T-helper 2 cell treated with Interferon-gamma antibody and Interleukin-4, amounts not matched to agents 5 μg/mL and 100 μg/mL, for 36 hours (primary cell): ENCODE measurements at places on chromosomes 5 and 9.

DNA sequence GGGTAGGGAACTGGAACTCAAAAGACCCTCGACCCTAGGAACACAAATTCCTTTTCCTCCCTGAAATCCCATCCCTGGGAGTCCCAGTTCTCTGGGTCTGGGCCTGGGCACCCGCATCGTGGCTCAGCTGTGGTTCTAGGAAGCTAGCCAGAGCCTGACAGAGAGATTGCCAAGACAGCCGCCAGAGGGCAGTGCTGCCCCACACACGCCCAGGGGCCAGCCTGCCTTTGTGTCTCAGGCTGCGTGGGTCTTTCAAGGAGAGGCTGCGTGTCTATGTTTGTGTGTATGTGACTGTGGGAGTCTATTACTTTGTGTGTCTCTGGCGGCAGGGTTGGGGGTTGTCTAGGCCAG lies 32.0 kb upstream of the TTLL11 start:
- peak; percentile 65 for DNase-seq

DNA sequence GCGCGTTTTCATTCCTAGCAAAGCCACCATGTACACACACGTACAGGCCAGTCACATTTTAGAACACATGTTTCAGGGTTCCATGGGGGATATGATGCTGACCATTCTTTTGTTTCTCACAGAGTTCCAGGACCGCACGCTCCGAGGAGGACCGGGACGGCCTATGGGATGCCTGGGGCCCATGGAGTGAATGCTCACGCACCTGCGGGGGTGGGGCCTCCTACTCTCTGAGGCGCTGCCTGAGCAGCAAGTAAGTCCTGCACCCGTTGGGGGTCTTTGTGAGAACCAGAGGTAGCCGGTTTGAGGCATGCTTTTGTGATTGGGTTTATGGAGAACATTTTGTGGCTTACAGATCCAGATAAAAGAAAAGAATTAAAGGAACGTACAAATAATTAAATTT lies 30.8 kb downstream of the ADAMTSL1 start:
- no peak for DNase-seq

GRCh38 chr5:179764056-179764455 lies 29.7 kb upstream of the LTC4S start:
- DNase-seq = no peak

DNA sequence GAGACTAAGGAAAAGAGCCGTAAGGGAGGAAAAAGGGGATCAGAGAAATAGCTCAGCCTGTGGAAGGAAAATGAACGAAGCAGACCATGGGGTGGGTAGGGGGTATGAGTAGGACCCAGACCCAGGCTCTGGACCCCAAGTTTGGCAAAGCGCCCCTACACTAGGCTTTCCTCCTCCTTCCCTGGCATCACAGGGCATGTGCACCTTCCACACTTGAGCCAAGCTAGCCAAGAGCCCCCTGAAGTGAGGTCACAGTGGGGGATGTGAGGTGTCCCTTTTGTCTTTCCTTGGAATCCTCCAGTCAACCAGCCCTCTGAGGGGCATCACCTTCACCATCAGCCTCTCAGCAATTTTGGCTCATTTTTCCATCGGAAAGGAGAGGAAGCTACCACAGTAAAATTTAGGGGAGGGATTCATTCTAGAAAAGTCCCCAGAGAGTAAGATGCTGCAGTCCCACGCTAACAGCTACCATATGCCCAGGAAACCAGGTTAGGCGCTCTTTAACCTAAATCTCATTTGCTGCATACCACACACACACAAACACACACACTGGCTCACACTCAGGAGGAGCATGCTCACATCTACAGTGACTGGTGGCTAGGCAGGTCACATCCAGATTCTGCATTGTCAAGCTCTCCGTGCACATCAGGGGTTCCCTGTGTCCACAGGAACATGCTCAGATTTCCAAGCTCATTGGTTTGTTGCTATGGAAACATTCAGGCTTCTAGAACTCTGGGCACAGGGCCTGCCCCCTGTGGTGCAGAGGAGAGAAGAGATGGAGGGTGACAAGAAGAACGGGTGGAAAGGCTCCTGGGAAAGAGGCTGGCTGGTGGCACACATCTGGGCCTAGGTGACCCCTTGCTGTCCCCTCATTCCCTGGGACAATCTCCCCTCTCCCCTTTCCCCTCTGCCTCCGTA lies 9.9 kb downstream of the REEP2 start:
- no peak for DNase-seq

GRCh38 chr9:73116031-73116430 lies 35.6 kb upstream of the ANXA1 start:
- DNase-seq = no peak

- no peak for DNase-seq
Observed at GRCh38 chr5:575636-576035, 36.5 kb upstream of the CEP72 start.

GRCh38 chr9:127451858-127452656 lies 747 bp downstream of the LRSAM1 start:
- DNase-seq = peak; percentile 62

DNA sequence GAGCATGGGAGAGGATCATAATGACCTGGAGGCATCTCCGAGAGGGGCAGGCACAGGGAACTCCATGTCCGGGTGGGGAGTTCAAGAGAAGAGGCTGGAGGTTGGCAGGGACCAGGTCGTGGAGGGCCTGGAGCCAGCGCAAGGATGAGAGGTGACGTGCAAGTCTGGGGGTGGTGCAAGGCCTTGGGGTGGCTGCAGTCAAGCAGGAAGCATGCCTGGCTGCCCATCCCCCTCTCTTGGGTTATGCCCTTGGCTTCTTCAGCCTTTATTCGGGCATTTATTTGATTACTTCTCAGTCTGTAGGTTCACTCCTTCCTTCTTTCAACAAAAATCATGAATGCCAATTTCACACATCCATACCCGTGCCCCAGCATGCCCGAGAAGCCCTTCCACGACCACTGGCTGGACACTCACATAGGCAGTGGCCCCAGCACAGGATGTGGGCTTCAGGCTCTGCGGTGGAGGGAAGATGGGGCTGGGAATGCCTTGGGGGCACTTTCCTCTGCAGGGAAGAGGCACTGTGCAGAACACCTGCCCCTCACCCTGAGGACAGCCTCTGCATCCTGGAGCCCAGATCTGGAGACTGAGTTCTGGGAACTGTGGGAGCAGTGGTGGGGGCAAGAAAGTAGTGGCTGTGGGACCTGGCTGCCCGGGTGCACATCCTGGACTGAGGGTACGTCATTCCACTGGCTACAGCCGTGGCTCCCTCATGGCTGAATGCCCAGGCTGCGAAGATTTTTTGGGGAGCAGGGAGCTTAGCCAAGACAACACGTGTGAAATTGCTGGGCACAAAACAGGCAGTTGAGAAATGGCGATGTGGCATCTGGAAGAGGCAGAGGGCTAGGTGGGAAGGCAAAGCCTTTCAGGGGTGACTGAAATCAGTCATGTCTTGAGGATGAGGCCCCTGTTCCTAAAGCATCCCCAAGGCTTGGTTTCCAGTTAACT lies 38.6 kb downstream of the CRB2 start:
- no peak for DNase-seq

- DNase-seq = no peak
Observed at GRCh38 chr9:4784403-4784802, 8.3 kb upstream of the RCL1 start.

DNA sequence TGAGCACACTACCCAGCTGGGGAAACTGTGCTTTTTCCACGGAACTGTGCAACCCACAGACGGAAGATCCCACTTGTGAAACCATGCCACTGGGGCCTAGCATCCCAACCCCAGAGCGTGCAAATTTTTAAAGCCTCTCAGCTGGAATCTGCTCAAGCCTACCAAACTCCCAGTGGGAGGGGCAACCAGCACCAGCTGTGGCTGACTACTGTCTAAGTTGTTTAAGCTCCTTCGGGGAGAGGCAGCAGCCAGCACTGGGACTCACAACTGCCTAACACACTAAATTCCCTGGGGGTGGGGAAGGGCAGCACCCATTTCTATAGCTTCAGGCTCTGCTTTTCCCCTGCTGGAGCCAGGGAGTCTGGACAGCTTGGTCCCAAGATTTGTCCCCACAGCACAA lies 287.6 kb upstream of the MSX2 start:
- DNase-seq = no peak

DNA sequence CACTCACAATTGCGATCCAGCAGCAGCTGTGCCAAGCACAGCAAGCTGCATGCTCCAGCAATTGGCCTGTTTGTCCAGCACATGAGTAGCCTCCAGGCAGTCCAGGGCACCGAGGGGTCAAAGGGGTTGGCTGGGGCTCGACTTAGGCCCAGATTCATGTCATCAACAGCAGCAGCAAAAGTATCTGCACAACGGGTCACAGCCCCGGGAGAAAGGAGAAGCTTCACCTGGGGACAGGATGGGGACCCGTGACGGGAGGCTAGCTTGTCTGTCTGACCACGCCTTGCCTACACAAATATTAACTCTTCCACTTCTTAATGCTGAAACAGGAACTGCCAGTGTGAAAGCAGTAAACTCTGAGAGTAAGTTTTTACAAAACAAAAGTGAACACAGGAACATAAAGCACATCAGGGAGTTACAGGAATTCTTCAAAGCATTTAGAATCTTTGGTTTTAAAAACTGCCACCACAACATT lies 191.2 kb downstream of the PIK3R1 start:
- no peak for DNase-seq

DNA sequence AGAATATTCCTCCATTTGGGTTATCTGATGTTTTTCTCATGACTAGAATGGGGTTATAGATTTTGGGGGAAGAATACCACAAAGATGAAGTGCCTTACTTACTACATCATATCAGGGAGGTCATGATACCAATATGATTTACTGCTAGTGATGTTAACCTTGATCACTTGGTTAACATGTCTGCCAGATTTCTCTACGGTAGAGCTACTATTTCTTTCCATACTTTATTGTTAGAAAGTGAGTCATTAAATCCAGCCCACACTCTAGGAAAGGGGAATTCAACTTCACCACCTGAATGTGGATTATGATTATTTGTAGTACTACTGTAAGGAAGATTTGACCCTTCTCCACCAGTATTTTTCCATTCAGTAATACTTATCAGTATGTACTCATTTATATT lies 64.7 kb downstream of the UBE2R2 start:
- DNase-seq = no peak

GRCh38 chr9:128405077-128405779 lies 15.4 kb upstream of the CERCAM start:
- DNase-seq = no peak

- peak; percentile 87 for DNase-seq
Observed at GRCh38 chr5:143182901-143183820, 220.3 kb downstream of the NR3C1 start.
